ENCODE measurements at places on chromosomes 2 and 18. TPM values are rescaled to one million over a fixed set of nuclear protein-coding genes. Genes with fewer than 3 reads are reported as not detected.
A peak's percentile ranks its signal among the peaks of the same experiment; 100 is the strongest.

DNA sequence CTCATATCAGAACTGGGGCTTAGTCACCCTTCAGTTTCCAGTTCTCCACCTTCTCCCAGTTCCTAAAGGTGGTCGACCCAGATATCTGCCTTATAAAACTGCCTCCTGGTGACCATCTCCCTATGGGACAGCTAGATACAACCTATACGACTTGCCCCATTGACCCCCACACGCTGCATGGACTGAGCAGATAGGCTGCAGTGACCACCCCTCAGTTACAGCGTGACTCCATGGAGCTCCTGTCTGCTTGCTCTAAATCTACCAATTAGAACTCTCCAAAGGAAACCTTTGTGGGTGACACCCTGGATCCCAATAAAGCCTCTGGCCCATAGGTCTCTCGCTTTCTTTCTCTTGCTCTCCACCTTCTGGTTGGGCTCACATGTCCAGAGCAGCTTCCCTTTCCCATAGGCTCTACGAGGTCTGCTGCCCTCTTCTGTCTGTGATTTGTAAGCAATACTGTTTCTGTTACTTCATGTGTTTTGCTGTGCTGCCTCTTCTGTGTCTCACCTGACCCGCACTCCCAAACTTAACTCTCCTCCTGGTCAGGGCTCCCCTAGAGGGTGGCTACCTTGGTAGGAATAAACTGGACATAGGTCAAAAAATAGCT is 971.3 kb upstream of the FAM98A start:
- no peak for DNase-seq

DNA sequence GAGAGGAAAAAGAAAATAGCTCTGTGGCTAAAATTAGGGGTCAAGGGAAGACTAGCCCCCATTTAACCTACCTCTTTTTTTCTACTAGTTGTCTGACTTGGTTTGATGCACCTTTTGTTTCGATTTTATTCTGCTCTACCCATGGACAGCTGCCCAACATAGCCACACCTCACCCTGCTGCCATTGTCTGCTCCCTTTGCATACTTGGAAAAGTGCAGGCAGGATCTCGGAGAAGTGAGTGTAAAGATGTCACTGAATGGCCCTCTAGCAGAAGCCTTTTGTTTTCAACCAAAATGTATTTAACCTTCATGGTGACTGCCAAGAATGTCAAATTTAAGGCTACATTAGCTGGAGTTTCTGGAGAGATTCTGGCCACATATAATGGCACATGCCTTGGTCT is 62.9 kb downstream of the SETBP1 start:
- no peak for DNase-seq

- no peak for DNase-seq
These were observed 3.3 kb upstream of the SATB2 start for GRCh38 chr2:199460846-199461710.

DNA sequence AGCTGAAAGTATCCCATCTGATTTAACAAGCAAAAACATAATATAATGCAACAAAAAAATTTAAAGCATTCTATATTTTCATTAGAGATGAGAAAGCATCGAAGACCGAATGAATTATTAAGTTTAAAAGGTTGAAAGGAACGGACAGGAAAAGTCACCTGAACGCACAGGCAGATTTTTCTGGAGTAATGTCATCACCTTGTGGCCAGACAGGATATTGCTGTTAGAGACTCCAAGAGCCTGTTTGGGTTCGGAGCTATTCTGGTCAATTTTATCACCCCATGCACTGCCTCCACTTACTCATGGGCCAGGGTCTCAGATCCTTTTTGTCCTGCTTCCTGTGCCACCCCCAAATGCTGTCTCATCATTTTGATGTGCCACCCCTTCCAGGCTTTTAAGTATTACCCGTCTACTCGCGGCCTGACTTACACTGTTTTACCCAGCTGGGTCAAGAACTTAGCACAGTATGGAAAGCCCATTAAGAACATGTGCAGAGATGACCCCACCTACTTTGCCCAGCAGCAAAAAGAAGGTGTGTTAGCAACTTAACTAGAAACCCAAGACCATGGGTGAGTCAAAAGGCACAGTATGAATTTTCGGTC is 27.3 kb downstream of the GKN2 start:
- DNase-seq = no peak

- no peak for DNase-seq
These were observed 490.4 kb upstream of the SPRED2 start for GRCh38 chr2:65922794-65923193.

DNA sequence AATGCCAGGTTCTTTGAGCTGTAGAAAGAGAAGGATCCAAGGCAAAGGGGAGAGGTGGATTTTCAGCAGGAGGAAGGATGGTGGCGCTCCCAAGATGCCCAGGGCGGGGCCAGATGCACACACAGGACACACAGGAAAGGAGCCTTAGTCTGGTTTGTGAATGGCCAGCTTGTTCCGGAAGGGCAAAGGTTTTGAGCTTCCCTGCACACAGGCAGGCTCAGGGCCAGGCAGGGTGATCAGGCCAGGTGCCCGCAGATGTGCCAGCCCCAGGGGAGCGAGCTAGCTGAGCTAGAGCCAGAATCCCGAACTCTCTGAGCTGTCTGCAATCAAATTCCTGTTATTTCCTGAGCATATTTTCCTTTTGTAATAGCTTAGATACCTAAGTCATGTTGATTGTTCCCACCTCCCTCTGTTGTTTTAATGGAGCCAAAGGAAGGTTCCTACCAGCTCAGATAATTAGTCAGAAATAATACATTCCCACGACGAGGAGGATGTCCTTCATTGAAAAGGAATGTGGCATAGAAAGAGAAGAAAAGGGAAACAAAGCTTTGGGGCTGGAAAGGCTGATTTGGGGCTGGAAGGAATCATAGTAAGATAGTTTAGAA is 13.7 kb upstream of the OTOF start:
- DNase-seq = no peak

DNA sequence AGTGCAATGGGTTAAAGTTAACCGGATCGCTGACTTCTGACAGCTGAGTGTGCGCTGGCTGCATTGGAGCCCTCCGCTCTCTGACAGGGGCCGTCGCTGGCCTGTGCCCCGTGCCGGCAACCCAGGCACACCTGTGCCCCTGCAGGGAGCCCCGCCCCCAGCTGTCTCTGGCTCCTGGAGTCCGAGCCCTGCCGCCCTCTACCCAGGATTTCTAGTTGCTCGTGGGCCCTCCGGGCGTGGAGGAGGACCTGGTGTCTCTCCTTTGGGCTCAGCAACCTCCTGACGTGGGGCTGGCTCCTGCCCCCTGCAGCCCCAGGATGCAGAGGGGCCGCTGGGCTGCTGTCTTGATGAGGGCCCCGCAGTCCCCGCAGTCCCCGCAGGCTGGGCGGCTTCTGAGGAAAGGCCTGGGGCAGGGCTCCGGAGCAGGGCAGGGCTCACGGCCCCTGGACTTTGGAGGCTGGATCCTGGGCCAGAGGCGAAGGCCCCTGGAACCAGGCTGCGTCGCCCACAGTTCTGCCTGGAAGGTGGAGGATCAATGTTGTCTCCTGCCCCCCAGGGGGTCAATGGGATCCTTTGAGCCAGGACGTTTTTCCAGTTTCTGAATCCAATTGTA is 172.8 kb downstream of the RNF144A start:
- DNase-seq = no peak

DNA sequence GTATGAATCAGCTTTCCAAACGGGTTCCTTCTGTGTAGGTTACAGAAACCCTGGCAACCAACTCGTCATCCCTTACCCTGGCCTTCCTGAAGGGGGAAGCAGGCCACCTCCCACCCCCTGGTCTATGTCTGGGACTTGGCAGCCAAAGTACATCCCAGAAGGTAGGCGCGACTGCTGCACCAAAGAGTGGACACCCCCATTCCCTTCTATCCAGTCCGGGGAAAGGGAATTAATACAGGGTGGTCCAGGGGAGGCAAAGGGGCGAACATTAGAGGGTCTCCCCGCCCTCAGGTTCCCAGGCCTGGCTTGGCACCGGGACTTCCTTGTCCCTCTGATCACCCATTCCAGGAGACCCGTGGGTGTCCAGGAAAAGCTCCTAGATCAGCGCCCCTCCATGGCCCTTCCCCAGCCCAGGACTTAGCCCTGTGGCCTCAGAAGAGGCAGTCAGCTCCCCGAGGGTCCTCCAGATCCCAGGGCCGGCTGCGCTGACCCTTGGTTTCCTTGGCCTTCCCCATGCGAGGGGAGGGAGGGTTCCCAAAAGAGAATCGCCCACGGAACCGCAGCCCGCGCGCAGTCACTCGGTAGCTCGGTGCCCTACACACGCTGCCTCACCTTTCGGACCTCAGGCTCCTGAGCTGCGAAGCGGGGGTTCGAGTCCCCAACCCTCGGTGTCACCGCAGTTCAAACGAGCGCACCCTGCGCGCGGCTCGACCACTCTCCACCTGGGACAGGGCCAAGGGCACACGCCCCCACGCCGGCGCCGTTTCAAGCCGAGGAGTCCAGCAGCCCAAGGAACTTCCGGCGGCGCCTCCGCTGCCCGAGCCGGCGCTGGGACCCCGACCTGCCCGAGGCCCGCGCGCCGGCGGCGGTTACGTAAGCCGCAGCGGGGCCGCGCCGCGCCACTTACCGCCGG is at the start of gene PER2:
PER2 (minus strand) TSS at position 874 of the 913 bp plus-strand sequence. CDS start 10,674 bp downstream, outside the sequence.
- peak; percentile 77 for DNase-seq

DNA sequence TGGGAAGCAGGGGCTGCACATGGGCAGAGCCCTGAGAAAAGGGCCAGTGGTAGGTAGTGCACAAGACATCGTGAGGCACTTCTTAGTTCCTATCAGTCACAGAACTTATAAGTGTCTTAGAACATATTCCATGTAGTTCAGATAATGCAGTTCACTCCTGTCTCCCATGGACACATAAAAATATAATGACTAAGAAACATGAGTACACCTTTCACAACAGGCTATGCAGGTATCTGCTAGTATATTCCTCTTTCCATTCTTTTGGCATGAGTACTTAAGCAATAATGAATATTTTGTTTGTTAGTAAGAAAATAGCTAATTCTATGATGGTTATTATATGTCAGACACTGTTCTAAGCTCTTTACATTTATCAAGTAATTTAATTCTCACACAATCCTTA is 808.4 kb downstream of the BCL11A start:
- no peak for DNase-seq

The CKAP2L gene
- 4.7 TPM for total RNA-seq

The RBM44 gene
- 0.52 TPM for total RNA-seq

The CSRNP3 gene
- 2.7 TPM for total RNA-seq
